ENCODE measurements at places on chromosomes 7 and 10.

GRCh38 chr10:88913127-88913526 lies 33.1 kb downstream of the STAMBPL1 start:
- peak; percentile 12 for DNase-seq

GRCh38 chr7:129209067-129209926 lies 15.5 kb upstream of the AHCYL2 start:
- DNase-seq, result no peak

DNA sequence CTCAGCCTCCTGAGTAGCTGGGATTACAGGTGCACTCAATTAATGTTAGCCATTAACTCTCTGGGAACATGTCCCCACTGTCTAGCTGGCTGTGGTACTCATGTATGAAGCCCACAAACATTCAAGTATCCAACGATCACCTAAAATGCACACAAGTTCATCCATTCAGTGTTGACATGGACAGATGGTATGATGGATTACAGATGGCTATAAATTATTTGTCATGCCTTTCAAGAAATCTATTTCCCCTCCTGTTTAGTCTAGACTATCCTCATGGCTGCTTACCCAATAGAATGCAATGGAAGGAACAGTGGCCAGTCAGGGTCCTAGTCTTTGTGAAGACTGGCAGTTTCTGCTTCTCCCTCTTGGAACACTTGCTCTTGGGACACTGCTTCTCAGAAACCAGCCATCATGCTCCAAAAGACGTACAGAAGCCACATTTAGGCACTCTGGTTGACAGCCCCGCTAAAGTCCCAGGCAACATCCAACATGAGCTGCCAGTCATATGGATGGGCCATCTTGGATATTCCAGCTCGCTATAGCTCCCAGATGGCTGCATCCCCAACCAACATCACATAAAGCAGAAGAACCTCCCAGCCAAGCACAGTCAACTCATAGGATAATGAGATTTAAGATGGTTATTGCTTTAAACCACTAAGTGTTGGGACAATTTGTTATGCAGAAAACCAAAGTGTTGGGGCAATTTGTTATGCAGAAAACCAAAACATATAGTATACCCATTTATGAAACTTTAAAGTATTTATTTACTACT lies 33.1 kb downstream of the MYL10 start:
- DNase-seq, result no peak

DNA sequence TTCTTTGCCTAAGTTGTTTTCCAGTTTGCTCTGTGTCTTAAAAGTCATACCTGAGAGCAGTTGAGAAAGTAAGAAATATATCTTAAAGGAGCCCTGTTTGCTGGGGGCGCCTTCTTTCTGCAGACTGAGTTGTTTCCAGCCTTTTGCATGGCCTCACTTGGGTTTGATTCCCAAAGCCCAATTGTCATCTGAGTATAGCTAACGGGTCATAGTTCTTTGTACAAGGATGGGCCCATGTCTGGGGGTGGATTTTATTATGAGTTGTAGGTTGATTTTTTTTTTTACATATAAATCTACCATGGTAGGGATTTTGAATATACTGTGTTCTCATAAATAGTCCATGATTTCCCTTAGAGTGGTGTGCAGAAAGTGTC lies 318.7 kb upstream of the LRGUK start:
- DNase-seq, result no peak

GRCh38 chr7:91180746-91181145 lies 83.5 kb upstream of the FZD1 start:
- DNase-seq, result no peak

DNA sequence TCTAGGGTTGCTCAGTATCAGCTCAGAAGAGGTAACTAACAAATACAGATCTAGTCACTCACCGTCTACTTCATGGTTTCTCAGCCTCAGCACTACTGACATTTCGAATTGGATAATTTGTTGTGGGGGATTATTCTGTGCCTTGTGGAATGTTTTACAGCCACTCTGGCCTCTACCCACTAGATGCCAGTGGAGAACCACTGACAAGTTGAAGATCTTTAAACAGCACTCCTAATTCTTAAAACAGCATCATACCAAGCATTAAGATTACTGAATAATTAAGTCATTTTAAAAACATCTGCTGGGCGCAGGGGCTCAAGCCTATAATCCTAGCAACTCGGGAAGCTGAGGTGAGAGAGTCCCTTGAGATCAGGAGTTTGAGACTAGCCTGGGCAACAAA lies 82.6 kb downstream of the UPF2 start:
- DNase-seq, result no peak

DNA sequence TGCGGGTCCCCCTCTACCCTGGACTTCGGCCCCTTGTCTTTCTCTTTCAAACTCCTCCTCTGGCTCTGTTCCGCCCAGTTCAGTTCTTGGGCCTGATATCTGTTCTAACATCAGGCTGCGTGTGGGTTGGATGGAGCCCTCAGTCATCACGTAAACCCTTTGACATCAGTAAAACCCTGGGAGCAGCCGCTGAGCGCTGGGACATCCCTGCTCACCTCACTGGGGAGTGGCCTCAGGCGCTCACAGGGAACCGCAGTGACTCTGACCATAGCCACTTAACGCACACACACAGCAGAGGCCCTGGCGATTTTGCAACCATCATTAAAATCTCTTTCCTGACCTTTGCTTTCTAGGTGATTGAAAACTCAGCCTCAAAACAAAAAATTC lies 113.3 kb downstream of the CYTH3 start:
- no peak for DNase-seq

Data from NCI-H2029 treated with DMSO at 0.1 percent for 48 hours (cell line).